ENCODE measurements at places on chromosomes 2 and 18.
A peak's percentile ranks its signal among the peaks of the same experiment; 100 is the strongest.

DNA sequence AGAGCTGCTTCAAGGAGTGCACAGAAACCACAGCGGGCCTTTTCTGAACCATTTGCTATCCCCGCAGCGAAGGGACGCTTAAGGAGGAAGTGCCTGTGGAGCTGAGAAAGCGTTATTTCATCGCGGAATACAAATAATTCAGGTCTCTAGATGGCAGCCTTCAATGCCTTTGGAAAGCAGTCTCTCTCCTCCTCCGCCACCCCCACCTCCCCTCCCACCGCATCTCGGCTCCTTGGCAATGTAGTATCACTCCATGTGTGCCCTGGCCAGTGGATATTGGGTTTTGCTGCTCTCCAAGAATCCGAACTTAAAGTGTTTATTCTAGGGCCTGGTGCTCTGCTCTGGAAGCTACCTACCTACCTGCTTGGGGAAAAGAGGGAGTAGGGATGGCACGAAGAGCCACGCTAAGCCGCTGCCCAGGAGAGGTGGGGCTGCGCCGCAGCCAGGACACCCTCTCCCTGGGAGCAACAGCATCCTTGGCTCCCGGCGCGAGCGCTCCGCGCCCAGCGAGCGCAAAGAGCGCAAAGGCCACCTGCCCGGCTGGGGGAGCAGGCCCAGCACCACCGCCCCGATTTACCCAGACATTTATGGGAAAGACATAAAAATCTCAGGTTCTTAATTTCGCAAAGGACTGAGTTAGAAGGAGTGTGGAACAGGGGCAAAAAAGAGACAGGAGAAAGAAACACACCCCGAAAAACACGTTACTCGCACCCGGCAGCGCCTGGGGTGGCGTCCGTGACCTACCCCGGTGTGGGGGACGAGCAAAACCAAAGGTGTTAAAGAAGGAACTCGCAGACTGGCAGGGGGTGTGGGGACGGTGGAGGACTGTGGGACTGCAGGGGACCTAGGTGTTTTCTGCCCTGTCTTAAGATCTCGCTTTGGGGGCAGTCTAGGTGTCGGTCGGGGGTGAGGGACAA is 1.0 kb downstream of the SPHKAP start:
- DNase-seq, result no peak

DNA sequence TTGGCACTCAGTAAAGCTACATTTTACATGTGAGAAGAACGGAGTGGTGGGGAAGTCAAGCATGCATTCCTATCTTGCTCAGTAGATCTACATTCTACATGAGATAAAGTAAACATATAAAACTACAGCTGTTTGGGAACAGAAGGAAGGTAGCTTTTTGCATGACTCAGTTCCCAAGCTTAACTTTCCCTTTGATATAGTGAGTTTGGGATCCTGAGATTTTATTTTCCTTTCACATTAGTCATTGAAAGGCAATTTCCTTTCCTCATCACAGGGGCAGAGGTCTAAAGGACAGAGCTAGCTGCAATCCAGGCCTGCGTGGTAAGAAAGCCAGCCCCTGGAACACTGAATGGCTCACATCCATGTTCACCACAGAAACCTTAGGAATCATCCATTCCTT is 257.2 kb downstream of the SRBD1 start:
- DNase-seq, result no peak

- DNase-seq, result peak; percentile 56
Observed at GRCh38 chr18:24176727-24177416, 38.0 kb downstream of the CABYR start.

DNA sequence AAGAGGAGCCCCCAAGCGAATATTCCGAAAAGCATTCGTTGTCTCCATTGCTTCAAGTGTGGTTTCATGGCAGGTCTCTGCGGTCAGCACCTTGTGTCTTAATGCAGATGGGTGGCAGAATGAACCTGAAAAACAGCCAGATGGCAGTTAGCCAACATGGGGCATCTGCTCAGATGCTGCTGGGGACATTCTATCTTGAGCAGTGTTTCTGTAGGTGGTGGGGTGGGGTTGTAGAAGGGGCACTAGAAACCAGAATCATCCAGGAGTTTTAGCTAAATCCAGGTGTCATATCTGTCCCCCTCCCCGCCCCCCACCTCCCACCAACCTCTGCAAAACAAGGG is 42.1 kb downstream of the ST6GAL2 start:
- no peak for DNase-seq

DNA sequence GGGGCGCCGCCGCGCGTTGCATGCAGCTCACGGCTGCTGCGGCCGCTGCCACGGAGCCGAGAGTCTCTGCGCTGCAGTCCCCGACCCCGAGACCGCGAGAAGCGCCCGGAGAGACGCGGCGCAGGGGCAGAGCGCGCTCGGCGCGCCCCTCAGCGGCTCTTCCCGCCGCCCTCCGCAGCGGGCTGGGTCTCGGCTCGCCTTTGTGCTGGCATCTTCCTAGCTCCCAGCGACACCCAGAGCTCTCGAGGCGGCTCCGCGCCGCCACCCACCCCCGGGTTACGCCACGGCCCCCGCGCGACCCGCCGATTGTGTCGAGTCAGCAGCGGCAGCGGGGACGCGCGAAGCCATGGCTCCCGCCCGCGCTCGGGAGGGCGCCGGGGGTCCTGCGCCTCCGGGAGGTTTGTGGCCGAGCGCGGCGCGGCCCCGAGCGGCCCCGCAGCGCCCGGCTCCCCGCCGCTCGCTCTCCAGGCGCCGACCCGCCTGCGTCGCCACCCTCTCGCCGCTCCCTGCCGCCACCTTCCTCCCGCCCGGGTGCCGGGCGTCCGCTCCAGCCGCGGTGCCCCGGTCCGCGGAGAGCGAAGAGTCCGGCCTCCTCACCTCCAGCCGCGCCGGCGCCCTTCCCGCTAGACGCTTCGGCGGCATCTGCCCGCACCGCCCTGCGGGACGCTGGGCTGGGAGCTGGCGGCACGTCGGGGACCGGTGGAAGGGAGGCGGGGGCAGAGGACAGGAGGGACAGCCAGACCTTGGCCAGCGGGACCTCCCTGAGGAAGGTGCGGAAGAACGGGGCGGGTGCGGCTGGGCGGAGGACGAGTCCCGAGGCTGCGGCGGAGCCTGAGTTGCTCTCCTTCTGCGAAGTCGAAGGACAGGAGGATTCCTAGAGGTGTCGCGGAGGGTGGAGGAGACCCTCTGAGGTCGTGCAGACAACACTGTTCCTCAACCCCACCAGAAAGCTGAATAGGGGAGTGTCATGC is 46.3 kb upstream of the CCDC150 start:
- DNase-seq, result peak; percentile 25

- no peak for DNase-seq
Observed at GRCh38 chr2:220904015-220904414, 668.1 kb downstream of the EPHA4 start.

DNA sequence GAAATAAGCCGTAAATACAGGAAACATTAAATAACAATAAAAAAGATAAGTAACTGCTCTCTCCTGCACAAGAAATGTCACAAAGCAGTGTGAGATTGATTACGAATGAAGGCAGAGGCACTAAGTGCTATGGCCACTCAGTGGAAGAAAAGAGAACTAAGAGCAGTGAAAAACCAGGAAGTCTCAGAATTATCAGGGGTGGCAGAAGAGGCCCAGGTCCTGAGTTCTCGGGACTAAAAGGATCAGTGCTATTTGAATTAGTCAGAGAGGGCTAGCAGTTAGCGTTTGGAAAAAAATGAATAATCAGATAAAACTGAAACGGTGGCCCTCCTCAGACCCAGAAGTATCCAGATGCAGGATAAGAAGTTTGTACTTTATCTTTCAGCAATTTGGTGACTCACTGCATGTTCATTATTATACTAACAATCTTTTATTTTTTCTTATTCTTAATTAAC is 367.1 kb downstream of the ZEB2 start:
- no peak for DNase-seq

DNA sequence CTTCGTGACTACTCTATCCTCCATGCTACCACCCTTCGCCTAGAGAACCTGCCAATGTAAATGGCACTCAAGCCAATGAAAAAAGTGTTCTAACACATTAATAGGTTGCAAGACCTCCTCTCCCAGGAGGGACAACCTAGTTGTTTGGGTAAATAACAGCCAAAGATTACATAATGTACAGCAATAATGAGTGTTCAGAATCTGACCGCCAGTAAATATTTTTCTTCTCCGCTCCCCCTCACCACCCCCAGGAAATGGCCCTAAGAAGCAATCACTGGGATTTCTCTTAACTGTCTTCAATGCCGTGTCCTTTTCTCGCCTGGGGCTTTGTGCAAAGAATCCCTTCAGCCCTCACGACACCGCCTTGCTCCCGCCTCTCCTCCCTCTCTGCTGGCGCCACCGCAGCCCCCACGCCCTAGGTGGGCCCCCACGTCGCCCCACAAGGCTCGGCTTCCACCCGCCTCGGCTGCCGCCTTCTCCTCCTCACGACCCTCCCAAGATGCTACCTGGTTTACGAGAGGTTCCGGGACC is 458 bp downstream of the HYCC2 start:
- no peak for DNase-seq

DNA sequence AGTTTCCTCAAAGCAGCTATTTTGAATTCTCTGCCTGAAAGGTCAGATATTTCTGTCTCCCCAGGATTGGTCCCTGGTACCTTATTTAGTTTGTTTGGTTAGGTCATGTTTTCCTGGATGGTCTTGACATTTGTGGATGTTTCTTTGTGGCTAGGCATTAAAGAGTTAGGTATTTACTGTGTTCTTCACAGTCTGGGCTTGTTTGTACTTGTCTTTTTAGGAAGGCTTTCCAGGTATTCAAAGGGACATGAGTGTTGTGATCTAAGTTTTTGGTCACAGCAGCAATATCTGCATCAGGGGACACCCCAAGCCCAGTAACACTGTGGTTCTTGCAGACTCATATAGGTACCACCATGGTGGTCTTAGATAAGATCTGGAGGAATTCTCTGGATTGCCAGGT is 11.8 kb downstream of the MYO3B start:
- no peak for DNase-seq

DNA sequence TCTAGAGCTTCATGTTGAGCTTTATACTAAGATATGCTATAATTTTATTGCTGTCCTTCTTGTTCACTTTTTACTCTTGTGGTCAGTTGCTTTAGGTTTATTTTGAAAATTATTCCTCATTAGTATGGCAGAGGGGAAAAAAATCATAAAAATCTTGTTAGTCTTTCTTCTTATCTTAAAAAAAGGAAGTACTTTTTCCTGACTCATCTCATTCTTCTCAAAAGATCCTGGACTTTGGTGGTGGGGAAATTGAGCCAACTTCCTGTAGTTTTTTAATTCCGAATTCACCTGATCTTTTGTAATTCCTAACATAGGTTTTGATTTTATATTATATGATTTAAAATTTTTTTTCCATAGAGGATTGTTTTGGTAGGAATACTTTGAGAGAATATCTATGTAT is 3.8 kb downstream of the SLC4A1AP start:
- DNase-seq, result no peak

DNA sequence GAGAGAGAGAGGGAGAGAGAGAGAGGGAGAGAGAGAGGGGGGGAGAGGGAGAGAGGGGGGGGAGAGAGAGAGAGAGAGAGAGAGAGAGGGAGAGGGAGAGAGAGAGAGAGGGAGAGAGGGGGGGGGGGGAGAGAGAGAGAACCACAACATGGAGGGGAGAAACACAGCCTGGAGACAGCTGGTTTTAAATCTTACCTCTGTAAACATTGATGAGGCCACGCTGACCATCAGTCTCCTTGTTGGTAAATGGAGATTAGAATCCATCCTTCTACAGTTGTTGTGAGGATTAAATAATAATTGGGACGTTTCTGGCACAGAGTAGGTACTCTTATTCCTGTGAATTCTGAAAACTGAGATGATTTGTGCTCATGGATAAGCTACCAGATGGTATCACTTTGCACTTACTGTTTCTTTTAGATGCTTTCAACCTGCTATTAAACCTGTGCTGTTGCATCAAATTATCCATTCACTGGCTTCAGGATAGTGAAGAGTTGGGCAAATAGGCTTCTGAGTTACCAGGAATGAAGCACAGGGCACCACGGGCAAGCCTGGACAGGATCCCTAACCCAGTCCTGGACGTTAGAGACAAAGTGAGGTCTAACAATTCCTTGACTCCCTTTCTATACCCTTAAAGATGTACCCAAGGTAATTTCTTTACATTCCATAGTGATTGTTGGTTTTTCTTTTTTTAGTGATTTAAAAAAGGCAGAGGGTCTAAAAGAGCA is 318.1 kb downstream of the ZNF521 start:
- no peak for DNase-seq

- no peak for DNase-seq
Observed at GRCh38 chr2:24285484-24286152, 74.7 kb downstream of the ITSN2 start.

- DNase-seq, result no peak
Observed at GRCh38 chr18:35041815-35042387, 688 bp downstream of the MAPRE2 start.

- DNase-seq, result no peak
Observed at GRCh38 chr18:59446012-59446411, 86.9 kb upstream of the LMAN1 start.

DNA sequence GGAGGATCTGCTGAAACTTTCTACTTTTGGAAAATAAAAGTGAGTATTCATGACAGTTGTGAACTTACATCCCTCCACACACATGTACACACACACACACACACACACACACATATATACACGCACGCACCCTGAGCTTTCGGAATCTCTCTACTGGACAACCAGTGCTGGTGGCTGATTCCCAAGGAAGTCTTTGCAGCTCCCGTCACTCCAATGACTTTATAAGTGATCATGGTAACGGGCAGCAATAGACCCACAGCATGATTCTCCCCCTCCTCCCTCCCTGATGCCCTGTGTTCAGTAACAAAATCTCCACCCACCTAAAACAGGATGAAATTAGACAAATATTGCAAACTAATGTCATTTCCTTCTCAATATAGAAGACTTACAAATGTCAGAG is 364.9 kb downstream of the IRS1 start:
- no peak for DNase-seq

DNA sequence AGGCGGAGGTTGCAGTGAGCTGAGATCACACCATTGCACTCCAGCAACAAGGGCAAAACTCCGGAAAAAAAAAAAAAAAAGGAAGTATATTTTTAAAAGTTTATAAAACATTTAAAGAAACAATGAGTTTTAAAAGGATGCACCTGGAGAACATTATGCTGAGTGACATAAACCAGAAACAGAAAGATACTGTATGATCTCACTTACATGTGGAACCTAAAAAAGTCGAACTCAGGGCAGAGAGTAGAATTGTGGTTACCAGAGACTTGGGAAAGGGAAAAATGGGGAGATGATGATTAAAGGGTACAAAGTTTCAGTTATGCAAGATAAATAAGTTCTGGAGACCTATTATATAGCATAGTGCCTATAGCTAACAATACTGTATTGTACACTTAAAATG is 52.8 kb upstream of the RTN4 start:
- no peak for DNase-seq

DNA sequence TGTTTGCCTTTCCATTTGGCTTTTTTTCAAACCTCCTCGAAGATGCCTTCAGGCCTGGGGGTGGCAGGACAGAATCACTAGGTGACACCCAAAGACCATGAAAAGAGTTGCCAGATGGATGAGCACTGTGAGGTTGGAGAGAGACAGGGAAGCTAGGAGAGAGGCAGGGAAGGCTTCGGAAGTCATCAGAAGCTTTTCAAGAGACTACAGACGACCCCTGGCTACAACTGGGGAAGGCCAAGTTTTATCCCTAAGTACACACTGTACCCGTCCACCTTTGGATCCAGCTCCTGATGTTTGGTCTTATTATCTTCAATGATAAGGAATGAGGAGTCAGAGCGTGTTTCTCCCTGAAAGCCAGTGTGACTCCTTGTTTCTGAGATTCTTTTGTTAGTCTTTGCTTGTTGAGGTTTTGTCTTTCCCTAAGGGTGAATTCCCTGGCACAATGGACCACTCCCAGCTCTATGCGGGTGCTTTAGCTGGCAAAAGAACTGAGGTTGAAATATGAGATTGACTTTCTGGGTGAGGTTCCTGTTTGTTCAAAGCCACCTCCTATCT is 33.4 kb upstream of the SLC9A2 start:
- DNase-seq, result no peak

GRCh38 chr2:240909216-240909974 is 3.3 kb downstream of the CROCC2 start:
- DNase-seq, result no peak
